ENCODE measurements at places on chromosomes 11 and 22.

DNA sequence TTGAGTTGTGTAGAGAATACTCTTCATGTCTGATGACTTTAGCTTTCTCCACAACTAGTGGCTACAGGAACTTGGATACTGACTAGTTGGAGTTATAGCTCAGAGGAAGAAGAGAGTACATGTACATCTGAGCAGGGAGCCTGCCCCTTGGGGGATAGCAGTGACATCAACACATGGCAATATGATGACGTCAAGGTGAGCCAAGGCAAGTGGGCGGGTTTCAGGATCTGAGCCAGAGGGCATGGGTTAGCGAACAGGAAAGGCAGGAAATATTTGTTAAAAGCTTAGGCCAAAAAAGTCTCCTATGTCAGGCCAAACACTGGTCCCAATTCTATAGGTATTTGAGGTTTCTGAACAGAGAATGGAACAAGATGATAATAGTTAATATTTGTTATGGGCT lies 42.0 kb upstream of the HORMAD2 start:
- DNase-seq, result no peak

DNA sequence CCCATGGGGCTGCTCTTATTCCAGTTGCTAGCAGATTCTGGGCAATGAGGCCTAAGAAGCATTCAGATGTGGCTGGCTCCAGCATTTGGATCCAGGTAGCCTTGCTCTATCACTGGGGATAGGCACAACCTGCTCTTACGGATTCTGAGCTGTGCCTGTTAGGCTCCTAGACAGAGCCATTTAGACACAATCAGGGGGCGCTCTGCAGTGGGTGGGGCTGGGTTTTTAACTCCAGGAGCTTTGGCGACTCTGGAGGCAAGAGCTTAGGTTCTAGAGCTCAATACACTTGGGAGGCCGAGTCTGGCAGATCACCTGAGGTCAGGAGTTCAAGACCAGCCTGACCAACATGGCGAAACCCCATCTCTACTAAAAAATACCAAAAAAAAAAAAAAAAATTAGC lies 32.0 kb downstream of the KCNC1 start:
- no peak for DNase-seq

- DNase-seq, result no peak
Observed at GRCh38 chr22:24303007-24303406, 32.4 kb downstream of the SPECC1L start.

GRCh38 chr11:105968021-105968697 lies 53.9 kb downstream of the MSANTD4 start:
- no peak for DNase-seq

GRCh38 chr22:48096411-48096810 lies 1334.0 kb downstream of the TBC1D22A start:
- no peak for DNase-seq

DNA sequence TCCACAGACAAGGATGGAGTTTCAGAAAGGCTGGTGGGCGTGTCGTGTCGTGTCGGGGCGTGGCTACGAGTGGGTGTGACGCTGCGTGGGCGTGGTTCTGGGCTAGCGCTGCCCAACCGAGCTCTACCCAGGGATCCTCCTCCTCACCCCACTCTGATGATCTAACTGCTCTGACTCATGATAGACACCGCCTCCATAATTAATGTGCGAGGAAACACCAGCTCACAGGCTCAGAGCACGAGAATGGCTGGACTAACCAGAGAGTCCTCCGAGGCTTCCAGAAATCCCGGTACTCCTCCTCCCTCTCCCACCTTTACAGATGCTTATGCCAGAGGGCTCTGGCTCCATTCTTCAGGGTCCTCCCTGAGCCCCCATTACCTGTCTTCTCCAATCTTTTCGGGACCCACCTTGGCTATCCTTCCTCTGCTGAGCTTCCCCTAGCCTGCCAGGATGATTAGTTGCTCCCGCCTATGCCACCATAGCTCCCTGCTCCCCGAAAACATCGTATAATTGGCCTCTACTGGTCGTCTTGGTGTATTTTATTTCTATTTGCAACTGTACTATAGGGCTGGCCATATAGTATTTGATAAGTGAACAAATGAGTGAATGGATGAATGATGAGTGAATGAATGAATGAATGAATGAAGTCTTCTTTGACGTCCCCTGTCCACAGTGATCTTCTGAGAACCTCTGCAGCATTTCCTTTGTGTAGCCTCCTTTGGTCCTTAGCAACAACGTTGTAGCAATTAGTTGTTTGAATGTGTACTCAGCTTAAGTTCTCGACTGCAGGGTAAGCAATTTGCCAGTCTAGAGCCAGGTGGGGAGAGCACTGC lies 21.7 kb downstream of the TMPRSS13 start:
- DNase-seq, result peak; percentile 39

- DNase-seq, result no peak
Observed at GRCh38 chr11:44611687-44612434, 46.4 kb downstream of the CD82 start.

All from right renal pelvis (tissue), 4 donors.